ENCODE measurements at places on chromosomes 2 and 18.

DNA sequence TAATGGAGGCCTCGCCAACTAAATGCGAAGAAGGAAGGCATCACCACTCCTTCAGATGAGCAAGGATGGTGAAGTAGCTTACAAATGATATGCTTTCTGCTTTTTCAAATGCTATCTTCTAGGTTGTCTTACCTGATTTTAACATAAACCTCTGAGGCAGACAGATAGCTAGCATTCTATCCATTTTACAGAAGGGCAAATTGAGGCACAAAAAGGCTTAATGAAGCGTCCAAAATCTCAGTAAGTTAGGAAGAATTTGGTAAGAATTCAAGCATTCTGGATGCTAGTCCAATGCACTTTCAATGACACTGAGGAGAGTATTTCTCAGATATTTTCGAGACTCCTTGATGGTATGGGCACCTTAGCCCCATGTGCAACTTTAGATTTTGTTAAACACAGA lies 81.8 kb downstream of the LRP2 start:
- no peak for DNase-seq

DNA sequence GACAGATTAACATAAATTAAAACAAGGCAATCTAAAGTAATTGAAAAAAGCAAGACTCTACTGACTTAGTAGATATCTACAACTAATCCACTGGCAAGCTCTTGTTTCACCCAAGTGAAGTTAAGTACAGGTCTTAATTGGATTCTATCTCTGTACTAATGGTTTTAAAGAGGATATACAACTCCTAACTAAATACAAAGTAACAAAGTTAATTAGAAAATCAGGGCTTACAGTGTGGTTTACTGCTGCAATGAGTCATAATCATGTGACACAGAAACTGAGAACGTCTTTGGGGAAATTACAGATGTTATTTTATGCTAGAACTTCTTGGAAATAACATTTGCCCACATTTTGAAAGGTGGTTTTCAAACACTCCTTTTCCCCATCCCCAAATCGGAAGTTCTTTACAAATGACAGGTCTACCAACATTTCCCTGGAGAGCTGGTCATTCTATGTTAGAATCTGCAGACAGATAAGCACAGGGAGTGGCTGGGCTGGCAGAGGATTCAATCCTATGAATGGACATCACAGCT lies 245.3 kb downstream of the STK39 start:
- DNase-seq: no peak

DNA sequence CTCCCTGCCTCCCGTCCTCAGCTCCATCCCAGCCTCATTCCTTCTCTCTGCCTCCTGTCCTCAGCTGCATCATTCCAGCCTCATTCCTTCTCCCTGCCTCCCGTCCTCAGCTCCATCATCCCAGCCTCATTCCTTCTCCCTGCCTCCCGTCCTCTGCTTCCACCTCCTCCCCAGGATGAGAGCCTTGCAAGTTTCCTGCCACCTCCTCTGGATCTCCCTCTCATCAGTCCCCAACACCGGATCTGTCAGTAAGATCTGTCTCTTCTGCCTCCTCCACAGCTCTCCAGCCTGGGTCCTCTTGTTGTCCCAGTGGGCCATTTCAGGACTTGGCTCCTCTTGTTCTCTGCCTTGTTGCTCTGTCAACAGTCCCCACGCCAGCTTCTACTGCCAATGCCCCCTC lies 130.9 kb downstream of the NDUFA10 start:
- no peak for DNase-seq

DNA sequence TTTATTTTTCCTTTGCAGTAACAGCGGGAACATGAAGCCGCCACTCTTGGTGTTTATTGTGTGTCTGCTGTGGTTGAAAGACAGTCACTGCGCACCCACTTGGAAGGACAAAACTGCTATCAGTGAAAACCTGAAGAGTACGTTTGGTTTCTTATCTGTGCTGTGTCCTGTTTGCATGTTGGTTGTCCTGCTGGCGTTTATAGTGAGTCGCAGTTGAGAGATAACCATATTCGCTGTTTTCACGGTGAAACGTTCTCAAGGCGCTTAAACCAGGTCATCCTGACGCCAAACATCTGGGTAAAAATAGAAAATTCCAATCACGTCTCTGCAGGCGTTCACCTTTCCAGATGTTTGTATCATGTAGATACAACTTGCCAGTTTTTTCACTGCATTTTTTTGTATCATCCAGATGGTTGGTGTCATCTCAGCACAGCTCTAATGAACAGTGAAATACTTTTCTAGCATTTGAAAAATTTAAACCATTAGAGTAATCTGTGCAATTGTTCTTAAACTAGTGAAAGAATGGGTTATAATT lies 21.2 kb downstream of the CLUL1 start:
- DNase-seq: no peak

- no peak for DNase-seq
Observed at GRCh38 chr2:13558368-13558767, 841.6 kb downstream of the TRIB2 start.

DNA sequence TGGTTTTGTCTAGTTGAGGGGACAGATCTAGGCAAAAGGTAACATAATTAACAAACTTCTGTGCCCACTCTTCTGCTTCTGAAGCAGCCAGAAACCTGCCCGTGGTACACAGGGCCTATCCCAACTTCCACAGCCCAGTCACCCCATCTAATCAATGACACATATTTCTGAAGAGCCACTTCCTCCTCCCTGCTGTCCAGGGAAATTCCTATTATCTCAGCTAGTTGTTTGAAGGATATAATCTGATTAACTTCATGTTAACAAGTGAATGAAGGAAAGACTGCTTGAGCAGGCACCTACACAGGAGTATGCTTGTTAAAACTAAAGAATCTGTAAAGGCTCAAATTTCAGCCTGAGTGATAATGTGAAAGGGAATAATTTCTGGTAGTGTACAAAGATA lies 61.4 kb downstream of the CCDC148 start:
- DNase-seq: no peak

GRCh38 chr2:79370976-79371538 lies 141.8 kb upstream of the CTNNA2 start:
- DNase-seq: no peak

GRCh38 chr2:11850082-11850481 lies 103.7 kb downstream of the LPIN1 start:
- DNase-seq: no peak

DNA sequence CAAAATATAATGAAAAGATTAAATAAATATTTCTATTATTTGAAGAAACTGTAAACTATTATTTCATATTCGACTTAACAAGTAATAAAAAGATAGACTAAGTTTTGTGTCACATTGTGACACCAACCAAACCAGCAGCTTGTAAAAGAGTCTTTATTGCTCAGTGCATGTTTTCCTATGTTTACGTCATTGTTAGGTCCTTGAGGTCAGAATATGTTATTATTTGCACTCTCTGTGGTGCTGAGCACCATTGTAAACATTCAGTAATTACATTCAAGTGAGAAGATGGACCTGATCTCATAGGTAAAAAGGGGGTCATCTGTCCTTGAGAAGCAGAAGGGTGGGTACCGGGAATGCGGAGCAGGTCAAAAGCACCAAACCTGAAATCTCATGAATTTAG lies 1999.1 kb upstream of the CELF4 start:
- DNase-seq: no peak

DNA sequence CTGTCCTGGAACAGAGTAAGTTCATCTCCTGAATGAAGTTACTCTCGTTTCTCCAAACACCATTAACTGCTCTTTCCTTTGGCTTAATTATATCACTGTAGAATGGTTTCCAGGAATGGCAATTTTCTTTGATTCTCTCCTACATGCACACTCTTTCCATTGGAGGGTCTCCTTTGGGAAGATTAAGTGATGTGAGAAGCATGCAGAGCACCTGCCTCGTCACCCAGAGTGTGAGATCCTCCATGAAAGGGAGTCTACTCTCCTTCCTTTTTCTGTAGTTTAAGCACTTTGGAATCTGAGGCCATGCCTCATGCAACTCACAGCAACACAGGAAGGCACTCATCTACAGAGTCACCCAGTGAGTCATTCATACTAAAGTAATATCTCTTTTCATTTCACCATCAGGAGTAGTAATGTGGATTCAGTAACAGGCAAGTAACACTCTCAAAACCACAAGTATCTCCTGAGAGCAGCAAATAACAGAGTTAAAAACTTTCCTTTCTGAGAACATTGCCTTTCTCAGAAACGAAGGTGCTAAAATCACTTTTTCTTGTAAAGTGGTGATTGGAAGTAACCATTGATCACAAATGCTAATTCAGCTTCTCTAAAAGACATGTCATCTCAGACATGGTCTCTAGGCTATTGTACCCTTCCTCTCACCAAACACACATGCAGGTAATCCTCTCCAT lies 52.8 kb upstream of the IL1RL1 start:
- no peak for DNase-seq

DNA sequence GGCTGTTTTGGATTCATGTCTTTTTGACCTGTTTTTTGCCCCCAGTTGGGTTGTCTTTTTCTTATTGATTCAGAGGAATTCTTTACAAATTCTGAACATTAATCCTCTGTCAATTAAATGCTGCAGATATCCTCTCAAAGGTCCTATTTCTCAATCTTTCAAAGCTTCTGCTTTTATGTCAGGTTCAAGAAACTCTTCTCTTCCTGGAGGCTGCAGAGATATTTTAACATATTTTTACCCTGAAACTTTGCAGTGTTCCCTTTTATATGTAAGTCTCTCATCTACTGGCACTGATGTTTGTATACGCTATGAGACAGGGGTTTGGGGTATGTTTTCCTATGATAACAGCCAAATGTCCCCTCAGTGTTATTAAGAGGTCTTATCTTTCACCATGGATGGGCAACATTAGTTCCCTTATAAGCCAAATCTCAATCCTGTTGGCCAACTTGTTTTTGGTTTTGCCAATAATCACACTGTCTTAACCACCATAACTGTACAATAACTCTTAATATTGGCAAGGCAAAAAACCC lies 159.3 kb downstream of the HDAC4 start:
- DNase-seq: no peak

DNA sequence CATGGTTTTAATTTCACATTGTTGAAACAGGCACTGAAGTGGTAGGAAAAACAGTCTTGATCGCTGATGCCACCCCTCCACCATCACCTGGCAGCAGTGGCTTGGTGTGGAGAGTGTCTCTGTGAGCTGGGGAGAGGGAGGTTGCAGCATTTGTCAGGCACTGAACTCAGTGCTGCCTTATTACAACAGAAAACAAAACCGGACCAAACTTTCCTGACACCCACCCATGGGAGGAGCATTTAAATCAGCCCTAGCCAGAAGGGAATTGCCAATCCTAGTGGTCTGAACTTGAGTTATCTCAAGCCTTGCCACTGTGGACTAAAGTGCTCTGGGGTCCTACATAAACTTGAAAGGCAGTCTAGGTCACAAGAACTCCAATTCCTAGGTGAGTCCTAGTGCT lies 103.0 kb upstream of the LGALSL start:
- no peak for DNase-seq

- no peak for DNase-seq
Observed at GRCh38 chr2:12199491-12200211, 453.2 kb downstream of the LPIN1 start.

GRCh38 chr2:113963965-113964364 lies 74.1 kb downstream of the ACTR3 start:
- DNase-seq: no peak

GRCh38 chr2:48991415-48992131 lies 162.7 kb downstream of the FSHR start:
- DNase-seq: no peak

DNA sequence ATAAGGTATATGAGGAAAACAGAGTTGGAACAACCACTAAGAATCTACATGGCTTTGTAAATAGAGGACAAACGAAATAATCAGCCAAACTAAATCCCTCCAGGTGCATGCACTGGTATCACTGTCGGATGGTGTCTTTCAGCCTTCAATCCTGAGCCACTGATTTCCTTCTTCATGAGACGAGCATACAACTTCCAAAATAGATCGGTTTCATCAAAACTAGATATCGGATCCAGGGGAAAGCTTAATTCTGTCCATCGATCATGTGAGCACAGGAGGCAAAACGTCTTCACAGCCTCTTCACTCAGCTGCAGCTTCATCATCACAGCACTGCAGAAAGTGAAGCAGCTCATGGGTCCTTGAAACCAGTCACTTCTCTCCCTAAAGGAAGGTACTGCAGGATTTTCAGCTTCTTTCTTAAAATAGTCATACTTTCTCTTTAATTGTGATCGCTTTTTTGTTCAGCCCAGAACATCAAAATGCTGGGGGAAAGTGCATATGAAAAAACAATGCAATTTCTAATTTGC lies 80.5 kb downstream of the DTNB start:
- DNase-seq: no peak

- no peak for DNase-seq
Observed at GRCh38 chr2:23460228-23460627, 75.2 kb downstream of the KLHL29 start.

DNA sequence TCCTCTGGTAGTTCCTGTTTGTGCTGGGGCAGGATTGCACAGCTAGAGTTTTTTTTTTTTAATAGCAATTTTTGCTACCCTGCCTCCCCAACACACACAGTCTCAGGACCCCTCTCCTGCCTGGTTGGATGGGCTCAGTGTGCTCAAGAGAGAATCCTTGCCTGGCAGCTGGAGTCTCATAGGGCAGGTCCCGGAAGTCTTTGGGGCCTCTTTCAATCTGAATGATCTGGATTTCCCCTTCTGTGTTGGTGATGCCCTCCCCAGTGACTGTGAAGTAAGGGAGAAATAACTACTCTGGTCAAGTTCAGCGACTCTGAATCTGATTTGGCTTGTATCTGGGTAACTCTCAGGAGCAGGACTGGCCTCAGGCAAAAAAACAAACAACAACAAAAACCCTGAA lies 220.6 kb upstream of the LRRTM1 start:
- DNase-seq: no peak

DNA sequence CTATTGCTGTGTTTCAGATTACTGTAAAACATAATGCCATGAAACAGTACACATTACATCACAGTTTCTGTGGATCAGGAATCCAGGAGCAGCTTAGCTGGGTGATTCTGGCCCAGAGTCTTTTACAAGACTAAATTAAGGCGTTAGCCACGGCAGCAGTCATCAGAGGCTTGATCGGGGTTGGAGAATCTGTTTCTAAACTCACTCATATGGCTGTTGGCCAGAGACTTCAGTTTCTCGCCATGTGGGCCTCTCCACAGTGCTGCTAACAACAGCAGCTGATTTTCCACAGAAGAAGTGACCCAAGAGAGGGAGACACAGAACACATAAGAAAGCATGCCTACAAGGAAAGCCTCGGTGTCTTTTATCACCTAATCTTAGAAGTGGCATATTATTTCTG lies 89.2 kb upstream of the MYO3B start:
- no peak for DNase-seq

- no peak for DNase-seq
Observed at GRCh38 chr2:106885971-106886915, at the start of gene ST6GAL2. Gene ST6GAL2 (minus strand): TSS chr2:106886167. CDS start chr2:106843977, 42,190 bp downstream.
